ENCODE measurements at places on chromosomes 7 and 10. TPM values are rescaled to one million over a fixed set of nuclear protein-coding genes. Genes with fewer than 3 reads are reported as not detected.

ZPBP gene
- not detected for total RNA-seq

UBE2H gene
- 75.9 TPM for total RNA-seq

GRCh38 chr10:16449454-16449853, 12.6 kb downstream of the PTER start:
- no peaks in the 10 kb centered on the region for H3K4me1 ChIP-seq
- no peak overlapping the region for H3K4me3 ChIP-seq
- H3K27ac ChIP-seq = no peak overlapping the region
- H3K27me3 ChIP-seq = no peaks in the 10 kb centered on the region
- no peaks in the 10 kb centered on the region for H3K36me3 ChIP-seq

DNA sequence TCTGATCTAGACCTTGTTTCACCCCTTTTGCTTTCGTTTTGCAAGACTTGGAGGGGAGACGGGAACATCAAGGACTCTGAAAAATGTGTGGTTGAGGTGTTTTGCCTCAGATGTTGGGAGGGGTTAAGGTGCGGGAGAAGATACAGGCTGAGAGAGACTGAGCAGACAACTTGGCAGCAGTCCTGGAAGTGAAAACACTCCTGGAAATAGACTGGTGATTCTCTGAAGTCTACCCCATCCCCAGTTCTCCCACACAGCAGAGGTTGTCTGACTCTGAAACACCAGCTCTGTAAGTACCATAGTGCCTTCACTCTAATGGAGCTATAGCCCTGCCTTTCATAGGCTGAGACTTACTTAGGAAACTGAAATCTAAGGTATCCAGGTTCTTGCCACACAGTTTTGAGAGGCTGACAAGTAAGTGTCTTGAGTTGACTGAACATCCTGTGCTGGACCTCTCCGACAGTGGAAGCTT, 152.5 kb downstream of the PPP1R9A start:
- no peaks in the 10 kb centered on the region for H3K4me1 ChIP-seq
- DNase-seq = no peak
- no peaks in the 10 kb centered on the region for H3K27me3 ChIP-seq

Data from psoas muscle (tissue), 8 donors.